ENCODE measurements at places on chromosomes 4 and X. TPM values are rescaled to one million over a fixed set of nuclear protein-coding genes. Genes with fewer than 3 reads are reported as not detected.
A peak's percentile ranks its signal among the peaks of the same experiment; 100 is the strongest.

Gene OTC
- total RNA-seq = not detected

Gene ZNF711
- 0.36 TPM for total RNA-seq

Gene SULT1B1
- 1.1 TPM for total RNA-seq

Gene C4orf51
- not detected for total RNA-seq

GRCh38 chr4:675980-676870 lies 1.9 kb downstream of the MYL5 start:
- DNase-seq = no peak
- peak overlapping the region; percentile 68 for H3K4me3 ChIP-seq
- H3K27ac ChIP-seq = no peak overlapping the region
- no peaks in the 10 kb centered on the region for H3K27me3 ChIP-seq
- H3K4me1 ChIP-seq = peaks cover 7% of the 10 kb centered on the region

DNA sequence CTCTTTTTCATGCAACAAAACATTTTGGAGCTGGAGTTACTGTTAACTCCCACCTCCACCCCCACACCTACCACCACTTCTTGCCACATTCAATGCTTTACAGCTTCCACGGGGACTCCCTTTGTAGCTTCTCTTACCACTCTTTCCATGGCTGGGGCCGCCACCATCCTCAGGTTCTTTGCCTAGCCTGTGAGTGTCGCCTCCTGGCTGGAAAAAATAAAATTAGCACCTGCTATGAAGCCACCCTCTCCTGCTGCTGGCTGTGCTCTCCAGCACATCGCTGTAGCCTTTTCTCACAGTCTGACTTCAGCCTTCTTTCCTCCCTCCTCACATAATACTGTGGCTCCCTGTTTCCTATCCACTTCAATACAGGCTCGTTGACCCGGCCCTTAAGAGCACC lies 114.4 kb downstream of the FRAS1 start:
- no peak for DNase-seq
- H3K27ac ChIP-seq = no peak overlapping the region
- H3K4me3 ChIP-seq = no peak overlapping the region
- H3K27me3 ChIP-seq = peaks cover 29% of the 10 kb centered on the region
- H3K4me1 ChIP-seq = peaks cover 15% of the 10 kb centered on the region
- H3K36me3 ChIP-seq = no peaks in the 10 kb centered on the region

- DNase-seq = no peak
- peaks cover 15% of the 10 kb centered on the region for H3K27me3 ChIP-seq
- no peak overlapping the region for H3K27ac ChIP-seq
Measured at GRCh38 chr4:150056569-150056968, 21.7 kb upstream of the DCLK2 start.

GRCh38 chr4:39933671-39934590 lies 43.8 kb downstream of the PDS5A start:
- H3K27me3 ChIP-seq = no peaks in the 10 kb centered on the region
- peak overlapping the region; percentile 19 for H3K4me3 ChIP-seq
- H3K4me1 ChIP-seq = peaks cover 47% of the 10 kb centered on the region
- H3K36me3 ChIP-seq = no peaks in the 10 kb centered on the region
- no peak for DNase-seq
- H3K27ac ChIP-seq = peak overlapping the region; percentile 84

DNA sequence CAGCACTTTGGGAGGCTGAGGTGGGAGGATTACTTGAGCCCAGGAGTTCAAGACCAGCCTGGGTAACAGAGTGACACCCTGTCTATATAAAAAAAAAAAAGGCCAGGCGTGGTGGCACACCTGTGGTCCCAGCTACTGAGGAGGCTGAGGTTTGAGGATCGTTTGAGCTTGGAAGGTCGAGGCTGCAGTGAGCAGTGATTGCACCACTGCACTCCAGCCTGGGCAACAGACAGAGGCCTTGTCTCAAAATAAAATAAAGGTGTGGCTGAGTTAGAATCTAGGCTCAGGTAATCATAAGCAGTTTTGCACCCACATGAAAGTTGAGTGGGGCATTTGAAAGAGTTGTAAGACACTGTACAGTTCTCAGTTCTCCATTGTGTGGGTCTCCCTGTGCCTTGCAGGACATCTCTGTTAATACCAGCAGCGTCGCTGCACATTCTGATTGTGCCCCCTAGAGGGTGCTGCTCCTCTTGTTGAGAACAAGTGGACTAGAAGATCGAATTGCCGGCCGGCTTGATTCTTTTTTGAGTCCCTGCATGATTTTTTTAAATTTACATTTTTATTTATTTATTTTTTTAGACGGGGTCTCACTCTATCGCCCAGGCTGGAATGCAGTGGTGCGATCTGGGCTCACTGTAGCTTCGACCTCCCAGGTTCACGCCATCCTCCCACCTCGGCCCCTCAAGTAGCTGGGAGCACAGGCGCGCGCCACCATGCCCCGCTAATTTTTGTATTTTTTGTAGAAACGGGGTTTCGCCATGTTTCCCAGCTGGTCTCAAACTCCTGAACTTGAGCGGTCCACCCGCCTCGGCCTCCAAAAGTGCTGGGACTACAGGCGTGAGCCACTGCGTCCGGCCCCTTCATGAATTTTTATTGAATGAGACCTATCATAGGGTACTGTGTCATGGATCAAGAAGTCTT lies 73.6 kb upstream of the RBMX start:
- no peaks in the 10 kb centered on the region for H3K27me3 ChIP-seq
- no peak overlapping the region for H3K4me3 ChIP-seq
- H3K4me1 ChIP-seq = no peaks in the 10 kb centered on the region

DNA sequence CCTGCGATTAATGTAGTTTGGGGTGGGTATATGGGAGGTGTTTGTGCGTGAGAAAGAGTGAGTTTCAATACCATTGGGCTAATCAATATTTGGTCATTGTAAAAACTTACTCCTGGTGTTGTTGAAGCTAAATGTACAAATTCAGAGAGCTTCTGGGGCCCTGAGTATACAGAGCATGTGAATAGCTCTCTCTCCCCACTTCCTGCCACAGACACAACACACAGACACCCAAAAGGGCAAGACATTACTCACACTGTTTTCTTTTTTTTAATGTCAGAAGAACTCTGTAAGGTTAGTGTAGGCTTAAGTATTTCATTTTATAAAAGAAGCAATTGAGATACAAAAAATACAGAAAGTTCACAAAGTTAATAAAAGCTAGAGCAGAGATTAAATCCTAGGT lies 151.3 kb upstream of the KCNIP4 start:
- no peaks in the 10 kb centered on the region for H3K27me3 ChIP-seq
- no peaks in the 10 kb centered on the region for H3K4me1 ChIP-seq
- H3K27ac ChIP-seq = no peak overlapping the region

GRCh38 chr4:108342325-108342970 lies 173.7 kb upstream of the LEF1 start:
- H3K4me1 ChIP-seq = peaks cover 12% of the 10 kb centered on the region
- peak overlapping the region; percentile 17 for H3K27ac ChIP-seq
- peak overlapping the region; percentile 47 for H3K4me3 ChIP-seq
- peaks cover 21% of the 10 kb centered on the region for H3K27me3 ChIP-seq
- DNase-seq = peak; percentile 65
- H3K36me3 ChIP-seq = no peaks in the 10 kb centered on the region
